ENCODE measurements at places on chromosomes 5 and 9. TPM values are rescaled to one million over a fixed set of nuclear protein-coding genes. Genes with fewer than 3 reads are reported as not detected.

Gene CARD6
- total RNA-seq, result 4.3 TPM

DNA sequence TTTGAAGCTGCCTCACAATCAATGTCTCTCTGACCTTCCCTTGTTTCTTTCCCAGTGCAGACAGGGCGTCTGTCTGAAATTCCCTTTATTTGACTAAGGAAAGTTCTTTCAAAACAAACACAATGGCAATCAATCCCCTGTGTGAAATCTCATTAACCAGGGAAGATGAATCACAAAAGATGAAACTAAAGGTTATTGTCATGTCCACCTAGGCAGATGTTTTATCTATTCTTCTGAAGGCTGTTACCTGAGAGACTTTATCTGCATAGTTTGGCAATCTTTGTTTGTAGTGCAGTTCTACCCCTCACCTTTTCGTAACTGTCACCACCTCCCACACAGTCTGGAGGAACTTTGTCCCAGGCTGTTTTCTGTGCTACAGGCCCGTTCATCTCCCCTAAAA lies 217.5 kb upstream of the RIOK2 start:
- no peak overlapping the region for H3K27ac ChIP-seq
- DNase-seq, result no peak
- H3K4me1 ChIP-seq, result no peaks in the 10 kb centered on the region
- no peak overlapping the region for H3K4me3 ChIP-seq
- H3K36me3 ChIP-seq, result no peaks in the 10 kb centered on the region

DNA sequence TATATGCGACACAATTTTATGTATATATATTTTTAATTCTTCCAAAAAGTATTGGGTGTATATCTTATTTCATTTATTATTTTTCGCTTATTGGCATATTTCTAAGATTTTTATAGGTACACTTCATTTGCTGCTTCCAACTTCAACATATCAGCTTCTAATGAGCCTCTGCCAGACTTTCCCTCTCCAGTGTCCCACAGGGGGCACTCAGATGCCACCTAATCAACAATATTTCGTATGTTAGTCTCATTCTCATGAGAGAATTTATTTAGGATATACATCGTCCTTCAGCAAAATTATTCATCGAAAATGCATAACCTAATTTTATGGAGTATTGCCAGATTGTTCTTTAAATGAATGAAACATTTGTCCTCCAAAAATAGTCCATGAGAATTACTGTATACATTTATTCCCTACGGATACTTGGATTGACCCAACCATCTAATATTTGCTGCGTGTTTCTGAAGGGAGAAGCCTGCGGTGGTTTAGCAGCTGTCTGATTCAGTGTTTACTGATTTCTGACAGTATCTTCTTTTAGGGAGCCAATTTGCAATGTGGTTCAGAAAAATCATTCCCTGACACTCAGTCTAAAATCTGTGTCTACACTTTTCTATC lies 100.6 kb upstream of the SELENOP start:
- DNase-seq, result no peak
- H3K27ac ChIP-seq, result no peak overlapping the region
- no peak overlapping the region for H3K4me3 ChIP-seq

DNA sequence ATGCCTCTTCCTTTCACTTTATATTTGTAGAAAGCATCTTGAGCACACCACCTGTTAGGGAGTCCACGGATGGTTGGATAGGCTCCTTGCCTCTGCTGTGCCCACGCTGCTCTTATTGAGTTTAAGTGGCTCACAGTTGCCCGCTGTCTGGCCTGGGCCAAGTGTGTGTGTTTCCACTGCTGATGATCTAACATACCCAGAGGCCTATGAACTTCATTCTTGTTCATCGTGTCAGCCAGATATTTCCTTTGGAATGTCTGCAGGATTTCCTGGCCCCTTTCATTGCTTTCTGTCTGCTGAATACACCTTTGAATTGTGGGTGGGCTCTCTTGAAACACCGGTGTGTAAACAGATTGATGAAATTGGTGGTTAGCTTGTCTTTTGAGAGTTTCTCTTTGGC lies 46.6 kb downstream of the MVB12B start:
- H3K27ac ChIP-seq, result no peak overlapping the region
- H3K4me1 ChIP-seq, result peaks cover 3% of the 10 kb centered on the region
- no peaks in the 10 kb centered on the region for H3K36me3 ChIP-seq
- peaks cover 16% of the 10 kb centered on the region for H3K27me3 ChIP-seq
- no peak overlapping the region for H3K4me3 ChIP-seq

GRCh38 chr5:116652903-116653302 lies 78.3 kb upstream of the SEMA6A start:
- H3K27ac ChIP-seq, result no peak overlapping the region
- no peaks in the 10 kb centered on the region for H3K4me1 ChIP-seq
- no peaks in the 10 kb centered on the region for H3K36me3 ChIP-seq
- no peak overlapping the region for H3K4me3 ChIP-seq
- DNase-seq, result no peak

Gene EQTN
- total RNA-seq, result not detected

Gene KCNV2
- not detected for total RNA-seq

GRCh38 chr9:92518199-92518598 lies 17.6 kb downstream of the ECM2 start:
- no peak for DNase-seq
- H3K27ac ChIP-seq, result no peak overlapping the region
- no peaks in the 10 kb centered on the region for H3K27me3 ChIP-seq

DNA sequence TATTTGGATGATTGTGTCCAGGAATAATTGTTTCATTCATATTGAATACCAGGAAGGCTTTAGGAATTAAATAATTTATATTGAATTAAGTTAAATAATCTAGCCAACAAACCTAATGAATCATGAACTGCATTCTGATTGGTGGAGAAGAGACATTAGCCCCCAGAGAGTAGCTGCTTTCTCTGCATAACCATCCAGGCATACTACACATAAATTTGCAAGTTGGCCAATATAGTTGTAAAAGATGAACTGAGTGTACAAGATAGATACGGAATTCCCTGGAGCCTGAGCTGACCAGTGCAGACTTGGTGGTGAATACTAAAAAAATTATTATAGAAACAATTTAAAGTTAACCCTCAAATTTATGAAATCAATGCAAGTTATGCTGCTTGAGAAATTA lies 311.8 kb upstream of the KIF2A start:
- H3K4me3 ChIP-seq, result no peak overlapping the region
- H3K4me1 ChIP-seq, result no peaks in the 10 kb centered on the region
- H3K27me3 ChIP-seq, result peaks cover 2% of the 10 kb centered on the region
- DNase-seq, result no peak
- no peak overlapping the region for H3K27ac ChIP-seq

- no peak for DNase-seq
- H3K4me3 ChIP-seq, result no peak overlapping the region
- H3K36me3 ChIP-seq, result no peaks in the 10 kb centered on the region
- H3K4me1 ChIP-seq, result no peaks in the 10 kb centered on the region
Observed at GRCh38 chr5:171092194-171092593, 216.9 kb upstream of the TLX3 start.

- H3K27me3 ChIP-seq, result peaks cover 51% of the 10 kb centered on the region
- DNase-seq, result no peak
- H3K27ac ChIP-seq, result no peak overlapping the region
- peaks cover 38% of the 10 kb centered on the region for H3K4me1 ChIP-seq
- no peak overlapping the region for H3K4me3 ChIP-seq
Observed at GRCh38 chr5:83475391-83475863, 3.9 kb downstream of the VCAN start.

- no peaks in the 10 kb centered on the region for H3K36me3 ChIP-seq
- no peak for DNase-seq
- H3K4me1 ChIP-seq, result peaks cover 12% of the 10 kb centered on the region
- H3K27ac ChIP-seq, result no peak overlapping the region
Observed at GRCh38 chr9:129568560-129569501, 52.1 kb downstream of the C9orf50 start.

Gene RFESD
- total RNA-seq, result 2.4 TPM

DNA sequence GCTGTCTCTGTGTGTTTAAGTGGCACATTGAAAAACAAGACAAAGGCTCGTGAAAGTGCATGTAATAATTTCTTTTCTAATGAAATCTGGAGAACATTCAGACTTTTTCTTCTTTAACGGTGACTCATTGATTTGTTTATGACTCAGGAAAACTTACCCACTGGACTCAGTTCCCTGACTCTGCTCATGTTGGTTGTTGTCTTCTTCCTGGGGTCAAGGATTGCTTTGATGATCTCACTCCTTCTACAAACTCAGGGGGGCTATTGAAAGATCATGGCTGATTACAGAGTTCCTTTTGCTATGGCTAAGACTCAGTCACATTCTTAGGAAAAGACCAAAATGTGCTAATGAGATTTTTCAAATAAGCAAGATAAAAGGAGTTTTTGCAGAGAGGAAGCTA lies 141.1 kb upstream of the DAP start:
- no peak for DNase-seq
- H3K4me1 ChIP-seq, result no peaks in the 10 kb centered on the region
- no peaks in the 10 kb centered on the region for H3K36me3 ChIP-seq
- H3K27me3 ChIP-seq, result peaks cover 17% of the 10 kb centered on the region
- no peak overlapping the region for H3K4me3 ChIP-seq

GRCh38 chr9:133991964-133992779 lies at the start of gene VAV2:
Gene VAV2, minus strand, starts transcription at chr9:133992324. Its CDS starts 46 bp downstream, at chr9:133992278.
- no peaks in the 10 kb centered on the region for H3K27me3 ChIP-seq
- peaks cover 47% of the 10 kb centered on the region for H3K4me1 ChIP-seq
- H3K36me3 ChIP-seq, result peaks cover 5% of the 10 kb centered on the region
- H3K4me3 ChIP-seq, result peak within 1 kb of the TSS; percentile 90
- DNase-seq, result peak; percentile 70
- peak within 1 kb of the TSS; percentile 65 for H3K27ac ChIP-seq

- DNase-seq, result no peak
- peaks cover 28% of the 10 kb centered on the region for H3K4me1 ChIP-seq
- H3K4me3 ChIP-seq, result no peak overlapping the region
- no peak overlapping the region for H3K27ac ChIP-seq
Observed at GRCh38 chr5:14522721-14523120, 58.9 kb upstream of the OTULINL start.

DNA sequence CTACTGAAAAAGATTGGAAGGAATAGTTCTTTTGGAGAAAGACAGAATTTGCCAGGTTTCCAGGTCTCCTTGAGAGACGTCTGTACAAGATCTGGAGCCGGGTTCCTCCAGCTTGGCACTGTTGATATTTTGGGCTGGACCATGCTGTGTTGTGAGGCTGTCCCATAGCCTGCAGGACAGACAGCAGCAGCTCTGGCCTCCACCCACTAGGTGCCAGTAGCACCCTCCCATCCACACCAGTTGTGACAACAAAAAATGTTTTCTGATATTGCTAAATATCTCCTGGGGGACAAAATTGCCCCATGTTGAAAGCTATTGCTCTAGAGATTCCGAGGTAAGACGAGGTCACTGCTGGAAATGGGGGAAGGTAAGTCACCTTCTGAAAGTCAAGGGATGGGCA lies 287.7 kb upstream of the DAP start:
- H3K4me3 ChIP-seq, result no peak overlapping the region
- no peak for DNase-seq
- H3K27me3 ChIP-seq, result peaks cover 4% of the 10 kb centered on the region
- H3K4me1 ChIP-seq, result no peaks in the 10 kb centered on the region

DNA sequence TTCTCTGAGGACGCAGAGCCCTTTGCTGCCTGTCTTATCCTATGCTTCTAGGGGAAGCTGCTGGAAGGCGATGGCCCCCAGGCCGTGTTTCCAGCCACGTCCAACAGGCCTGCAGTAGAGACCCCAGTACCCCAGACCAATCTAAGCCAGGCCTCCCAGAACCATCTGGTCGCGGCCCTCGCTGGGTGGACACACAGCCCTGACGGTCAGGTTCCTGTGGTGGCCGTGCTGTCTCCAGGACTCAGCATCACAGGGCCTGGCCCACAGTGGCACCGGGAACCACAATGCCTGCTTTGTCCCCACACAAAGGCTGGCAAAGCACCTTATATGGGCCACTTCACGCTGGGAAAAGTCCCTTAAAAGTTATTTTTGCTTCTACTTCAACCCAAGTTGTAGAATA lies 44.5 kb downstream of the SEMA4D start:
- no peak overlapping the region for H3K4me3 ChIP-seq
- peaks cover 45% of the 10 kb centered on the region for H3K36me3 ChIP-seq
- H3K27me3 ChIP-seq, result no peaks in the 10 kb centered on the region
- no peak overlapping the region for H3K27ac ChIP-seq
- no peak for DNase-seq
